ENCODE measurements at places on chromosomes 2 and 18.
A peak's percentile ranks its signal among the peaks of the same experiment; 100 is the strongest.

DNA sequence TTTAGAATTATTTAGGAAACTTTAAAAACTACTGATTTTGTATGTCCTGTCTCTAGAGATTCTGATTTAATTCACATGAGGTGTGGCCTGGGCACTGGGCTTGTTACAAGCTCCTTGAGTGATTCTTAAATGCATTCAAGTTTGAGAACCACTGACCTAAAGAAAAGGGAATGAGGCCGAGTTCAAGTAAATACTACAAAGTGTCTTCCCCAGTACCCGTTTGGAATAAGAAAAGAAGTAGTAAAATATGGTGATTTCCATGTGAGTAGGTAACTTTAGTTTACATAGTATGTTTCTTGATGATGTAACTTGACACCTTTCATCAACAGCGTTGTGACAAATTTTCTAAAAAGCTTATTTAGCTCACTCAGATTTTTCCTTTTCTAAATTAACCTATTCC, 1022.9 kb upstream of the NRXN1 start:
- no peak for DNase-seq

- DNase-seq: no peak
Measured at GRCh38 chr2:233865838-233866237, 2.3 kb downstream of the MSL3B start.

- no peak for DNase-seq
Measured at GRCh38 chr18:29862824-29863223, 1179.7 kb downstream of the DSC3 start.

DNA sequence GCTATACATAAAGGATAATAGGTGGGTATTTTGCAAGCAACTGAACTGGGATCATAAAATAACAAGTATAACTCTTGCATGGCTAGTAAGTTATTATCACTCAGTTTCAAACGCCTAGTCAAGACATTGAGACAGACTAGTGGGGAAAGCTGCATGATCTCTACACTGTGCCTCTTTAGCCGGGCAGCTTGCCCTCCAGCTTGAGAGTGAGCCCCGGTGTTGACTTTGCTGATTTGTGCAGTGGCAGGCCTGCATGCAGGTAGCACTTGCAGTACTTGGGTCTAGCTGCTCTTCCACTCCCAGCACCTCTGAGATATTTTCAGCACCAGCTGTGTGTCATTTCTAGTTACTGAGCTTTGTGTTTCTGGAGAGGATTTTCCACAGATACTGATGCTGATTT, 118.8 kb upstream of the DAPL1 start:
- DNase-seq: no peak

DNA sequence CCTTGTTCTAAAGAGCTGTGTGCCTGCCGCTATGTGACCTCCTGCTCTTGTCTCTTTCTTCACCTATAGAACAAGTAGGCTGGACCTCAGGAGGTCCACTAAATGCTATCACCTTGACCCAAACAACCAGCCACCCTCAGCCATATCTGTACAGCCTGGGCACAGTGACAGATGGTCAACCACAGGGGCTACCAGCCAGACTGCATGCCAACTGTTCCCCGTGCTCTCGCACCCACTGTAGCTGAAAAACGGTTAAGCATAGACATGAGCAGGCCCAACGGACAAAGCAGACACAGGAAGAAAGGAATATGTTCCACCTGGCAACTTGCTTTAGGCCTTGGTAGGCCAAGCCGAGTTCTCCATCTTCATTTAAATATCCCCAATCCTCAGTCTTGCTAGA, 43.2 kb upstream of the ACAA2 start:
- no peak for DNase-seq

DNA sequence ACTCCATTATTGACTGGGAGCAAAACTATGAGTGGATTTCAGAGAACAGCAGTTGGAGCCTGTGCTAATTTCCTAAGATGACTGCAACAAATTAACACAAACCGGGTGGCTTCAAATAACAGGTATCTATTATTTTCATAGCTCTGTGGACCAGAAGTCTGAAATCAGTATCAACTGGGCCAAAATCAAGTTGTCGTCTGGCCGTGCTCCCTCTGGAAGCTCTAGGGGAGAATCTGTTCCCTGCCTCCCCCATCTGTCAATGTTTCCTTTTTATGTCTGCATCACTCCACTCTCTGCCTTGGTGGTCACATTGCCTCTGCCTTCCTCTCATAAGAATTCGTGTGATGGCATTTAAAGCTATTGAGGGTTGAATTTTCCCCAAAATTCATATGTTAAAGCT, 269.8 kb downstream of the TMX3 start:
- no peak for DNase-seq

- DNase-seq: no peak
Measured at GRCh38 chr2:192060161-192060560, 134.6 kb downstream of the TMEFF2 start.

- no peak for DNase-seq
Measured at GRCh38 chr18:22741318-22741717, 191.8 kb upstream of the RBBP8 start.

DNA sequence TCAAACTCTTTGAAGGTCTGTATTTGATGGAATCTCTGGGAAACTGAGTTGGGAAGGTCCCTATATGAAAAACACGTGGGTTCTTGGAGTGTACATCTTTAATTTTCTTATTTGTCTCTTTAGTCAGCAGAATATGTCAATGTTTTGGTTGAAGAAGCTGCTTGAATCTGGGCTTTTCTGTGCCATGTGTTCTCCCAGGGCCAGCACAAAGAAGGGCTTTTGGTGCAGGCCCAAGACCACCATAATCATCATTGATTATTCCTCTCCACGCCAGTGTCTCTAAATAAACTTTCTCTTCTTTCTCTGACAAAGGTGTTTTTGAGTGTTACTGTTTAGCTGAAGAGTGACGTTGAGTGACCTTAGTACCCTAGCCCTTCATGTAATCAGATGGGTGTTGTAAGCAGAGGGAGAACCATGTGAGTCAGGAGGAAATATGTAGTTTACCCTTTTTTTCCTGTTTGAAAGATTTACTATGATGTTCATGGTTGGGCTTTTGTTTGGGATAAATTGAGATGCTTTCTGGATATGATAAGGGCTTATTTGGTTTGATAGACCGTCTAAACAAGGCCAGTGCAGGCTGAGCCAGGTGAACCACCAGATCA, 11.6 kb upstream of the TNP1 start:
- no peak for DNase-seq

GRCh38 chr2:126635281-126635680, 20.7 kb upstream of the GYPC start:
- no peak for DNase-seq

DNA sequence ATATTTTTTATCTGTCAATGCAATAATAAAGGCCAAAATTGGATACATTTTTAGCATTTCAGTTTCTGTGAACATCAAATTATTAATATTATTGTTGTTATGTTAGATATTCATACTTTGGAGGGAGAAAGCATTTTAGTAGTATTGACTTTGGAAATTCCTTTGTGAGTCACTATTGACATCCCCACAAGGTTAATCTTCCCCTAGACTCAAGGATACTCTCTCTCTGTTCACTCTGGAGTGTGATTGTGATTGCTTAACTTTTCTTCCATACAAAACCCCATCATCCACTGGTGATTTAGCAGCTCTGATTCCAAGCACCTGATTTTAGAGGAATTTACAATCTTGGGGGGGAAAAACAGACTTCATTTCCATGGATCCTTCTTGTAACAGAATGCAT, 352.0 kb downstream of the THSD7B start:
- DNase-seq: no peak

DNA sequence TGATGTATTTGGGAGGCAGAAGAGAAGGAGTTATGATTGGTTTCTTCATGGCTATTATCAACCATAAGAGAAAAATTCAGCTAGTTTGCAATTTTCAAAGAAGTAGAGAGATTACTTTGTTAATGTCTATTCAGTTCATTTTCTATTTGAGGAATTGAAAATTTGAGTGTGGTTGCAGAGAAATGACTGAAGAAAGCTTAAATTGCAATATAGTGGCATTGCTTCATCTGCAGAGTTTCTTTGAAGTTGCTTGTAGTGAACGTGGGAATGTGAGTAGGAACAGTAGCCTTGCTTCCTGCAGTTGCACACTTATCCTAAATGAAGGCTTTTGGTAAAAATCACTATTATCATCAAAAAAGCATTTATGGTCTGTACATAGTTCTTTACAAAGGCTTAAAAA, 14.7 kb upstream of the CYRIA start:
- DNase-seq: no peak

GRCh38 chr18:74420481-74420880, 36.6 kb downstream of the DIPK1C start:
- no peak for DNase-seq

DNA sequence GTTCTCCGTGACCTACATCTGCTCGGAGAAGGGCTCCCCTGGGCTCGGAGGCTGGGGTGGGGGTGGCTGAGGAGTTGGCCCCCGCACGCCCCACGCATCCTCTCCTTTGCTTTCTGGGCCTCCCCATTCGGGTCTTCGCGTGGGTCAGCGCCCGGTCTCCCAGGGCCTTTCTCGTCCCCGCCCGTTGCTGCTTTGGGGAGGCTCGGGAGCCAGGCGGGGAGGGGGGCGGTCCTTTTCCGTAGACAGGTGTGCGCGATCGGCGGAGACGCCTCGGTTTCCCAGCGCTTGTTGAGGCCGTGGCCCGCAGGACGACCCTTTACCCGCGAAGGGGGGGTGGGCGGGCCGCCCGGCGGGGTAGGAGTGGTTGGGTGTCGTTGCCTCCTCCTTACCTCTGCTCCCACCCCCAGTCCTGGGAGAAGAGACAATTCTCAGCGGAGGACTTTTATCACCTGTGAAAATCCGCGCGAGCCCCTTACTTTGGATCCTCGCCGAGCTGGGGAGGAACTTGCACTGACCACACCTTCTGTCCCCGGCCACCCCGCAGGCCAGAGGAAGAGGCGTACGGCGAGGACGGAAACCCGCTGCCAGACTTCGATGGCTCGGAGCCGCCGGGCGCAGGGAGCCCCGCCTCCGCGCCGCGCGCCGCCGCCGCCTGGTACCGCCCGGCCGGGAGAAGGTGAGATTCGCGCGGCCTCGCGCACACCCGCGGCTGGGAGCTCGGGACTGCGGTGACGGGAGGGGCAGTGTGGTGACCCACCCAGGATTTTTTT, 2.6 kb downstream of the ADCYAP1 start:
- DNase-seq: peak; percentile 25
